LoVo (cell line): ENCODE measurements at places on chromosomes 12 and 14.

DNA sequence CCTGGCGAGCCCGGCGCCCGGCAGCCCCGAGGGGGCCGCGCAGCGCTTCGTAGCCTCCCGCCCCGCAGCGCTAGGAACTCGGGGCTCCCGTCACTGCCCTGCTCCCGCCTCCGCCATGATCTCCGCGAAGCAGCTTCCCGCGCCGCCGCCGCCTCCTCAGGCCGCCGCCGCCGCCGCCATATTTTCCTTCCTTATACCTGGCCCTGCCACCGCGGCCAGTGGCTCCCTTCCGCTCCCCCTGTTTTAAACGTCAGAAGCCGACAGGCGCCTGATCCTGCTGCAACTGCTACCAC lies 286 bp downstream of the PPP4R3A start:
- DNase-seq = no peak

DNA sequence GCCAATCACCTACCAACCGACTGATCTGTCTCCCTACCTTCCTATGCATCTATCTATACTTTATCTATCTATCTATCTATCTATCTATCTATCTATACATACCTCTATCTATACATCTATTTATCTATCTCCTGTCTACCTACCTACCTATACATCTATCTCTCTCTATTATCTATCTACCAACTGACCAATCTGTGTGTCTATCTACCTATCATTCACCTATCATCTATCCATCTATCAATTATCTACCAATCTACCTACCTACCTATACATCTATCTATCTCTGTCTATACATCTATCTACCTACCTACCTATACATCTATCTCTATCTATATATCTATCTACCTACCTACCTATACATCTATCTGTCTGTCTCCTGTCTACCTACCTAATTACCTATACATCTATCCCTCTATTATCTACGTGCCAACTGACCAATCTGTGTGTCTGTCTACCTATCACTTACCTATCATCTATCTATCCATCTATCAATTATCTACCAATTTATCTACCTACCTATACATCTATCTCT lies 3.5 kb downstream of the DNAH10 start:
- no peak for DNase-seq

GRCh38 chr12:2794191-2794735 lies 507 bp upstream of the FKBP4 start:
- no peak for DNase-seq

- DNase-seq = no peak
Observed at GRCh38 chr14:56057071-56057741, 61.0 kb upstream of the PELI2 start.

DNA sequence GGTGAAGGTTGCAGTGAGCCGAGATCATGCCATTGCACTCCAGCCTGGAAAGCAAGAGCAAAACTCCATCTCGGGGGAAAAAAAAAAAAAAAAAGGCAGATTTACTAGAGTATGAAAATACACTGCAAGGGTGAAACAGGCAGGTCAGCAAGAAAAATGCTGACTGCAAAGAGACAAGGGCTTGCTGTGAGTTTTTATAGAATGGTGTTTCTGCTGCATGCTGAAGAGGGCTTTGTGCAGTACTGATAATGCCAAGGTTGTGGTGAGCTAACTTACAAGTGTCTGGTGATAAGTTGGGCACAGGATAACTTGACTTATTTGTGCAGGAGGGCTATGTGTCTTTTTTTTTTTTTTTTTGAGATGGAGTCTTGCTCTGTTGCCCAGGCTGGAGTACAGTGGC lies 25.9 kb upstream of the SRP54 start:
- no peak for DNase-seq

DNA sequence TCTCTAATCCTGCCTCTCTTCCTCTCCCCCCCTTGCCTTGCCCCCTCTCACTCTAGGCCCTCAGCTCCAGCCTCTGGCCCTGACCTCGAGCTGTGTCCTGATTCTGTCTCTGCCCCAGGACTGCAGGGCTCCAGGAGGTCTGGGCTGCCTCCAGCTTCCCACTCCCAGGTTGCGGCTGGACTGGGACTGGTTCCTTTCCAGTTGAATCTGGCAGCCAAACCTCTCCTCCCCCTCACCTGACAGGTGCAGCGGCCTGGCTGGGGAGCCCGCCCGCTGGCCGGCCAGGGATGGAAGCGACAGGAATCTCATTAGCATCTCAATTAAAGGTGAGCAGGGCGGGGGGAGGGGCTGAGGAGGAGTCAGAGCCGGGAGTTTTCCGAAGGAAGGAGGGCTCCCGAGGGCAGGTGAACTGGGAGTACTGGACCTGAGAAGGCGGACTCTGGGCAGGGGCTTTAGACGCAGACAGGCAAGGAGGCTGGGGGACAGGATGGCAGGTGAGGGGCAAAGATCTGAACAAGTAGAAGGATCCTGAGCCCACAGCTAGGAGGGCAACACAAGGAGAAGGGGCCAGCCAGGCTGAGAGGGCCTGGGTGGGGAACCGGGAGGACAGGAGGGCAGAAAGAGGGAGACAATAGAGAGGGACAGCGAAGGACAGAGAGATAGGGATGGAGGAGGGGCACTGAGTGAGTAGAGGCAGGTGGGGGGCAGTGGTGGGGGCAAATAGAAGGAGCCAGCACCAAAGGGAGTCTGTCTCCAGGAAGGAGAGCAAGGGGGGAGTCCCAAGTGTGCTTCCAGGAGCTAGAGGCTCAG lies at the start of gene SCNN1A:
Gene SCNN1A, minus strand, starts transcription at position 295 of the 810 bp plus-strand sequence. CDS start 780 bp downstream, outside the sequence.
- no peak for DNase-seq

DNA sequence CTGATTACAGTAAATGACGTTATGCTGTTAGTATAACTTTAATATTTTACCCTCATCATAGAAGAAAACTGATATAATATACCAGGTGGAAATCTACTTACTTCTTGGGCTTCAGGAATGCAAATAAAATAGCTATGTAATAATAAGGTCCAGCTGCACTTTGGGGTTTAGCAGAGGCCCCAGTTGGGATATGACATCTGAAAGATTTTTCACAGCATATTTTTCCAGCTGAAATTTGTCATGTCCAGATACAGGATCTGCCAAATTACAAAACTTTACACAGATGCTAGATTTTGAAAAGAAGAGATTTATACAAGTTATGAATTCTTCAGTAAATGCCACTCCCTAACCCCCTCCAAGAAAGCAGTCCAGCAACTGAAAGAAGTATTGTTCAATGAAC lies 29.2 kb upstream of the DCN start:
- DNase-seq = no peak

GRCh38 chr12:49231878-49232655 lies 32.8 kb upstream of the TUBA1C start:
- DNase-seq = no peak

GRCh38 chr14:104262515-104263514 lies 124.4 kb downstream of the KIF26A start:
- no peak for DNase-seq

GRCh38 chr12:88726806-88727720 lies 146.8 kb upstream of the KITLG start:
- DNase-seq = no peak

GRCh38 chr14:68808696-68809480 lies 16.0 kb upstream of the ZFP36L1 start:
- no peak for DNase-seq

GRCh38 chr12:114340231-114340630 lies 65.7 kb downstream of the TBX5 start:
- DNase-seq = no peak

- peak; percentile 75 for DNase-seq
Observed at GRCh38 chr12:106223485-106224354, 24.1 kb downstream of the CKAP4 start.

- DNase-seq = no peak
Observed at GRCh38 chr14:81385419-81385818, 14.7 kb downstream of the STON2 start.

DNA sequence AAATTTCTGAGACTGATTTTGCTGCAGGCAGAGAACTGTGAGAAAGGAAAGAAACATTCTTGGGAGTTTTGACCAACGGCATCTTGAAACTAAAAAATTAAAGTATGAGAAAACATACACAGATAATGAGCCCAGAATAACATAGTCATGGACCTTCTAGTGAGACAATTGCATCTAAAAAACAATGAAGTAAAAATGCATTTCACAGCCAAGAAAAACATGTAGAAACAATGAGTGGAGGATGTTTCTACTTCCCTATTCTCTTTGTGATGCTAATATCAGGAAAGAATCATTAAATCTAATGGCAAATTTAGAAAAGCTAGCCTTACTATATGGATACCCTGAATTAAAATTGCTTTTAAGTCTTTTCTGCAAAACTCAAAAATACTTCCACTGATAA lies 12.2 kb upstream of the PLEKHG7 start:
- no peak for DNase-seq

DNA sequence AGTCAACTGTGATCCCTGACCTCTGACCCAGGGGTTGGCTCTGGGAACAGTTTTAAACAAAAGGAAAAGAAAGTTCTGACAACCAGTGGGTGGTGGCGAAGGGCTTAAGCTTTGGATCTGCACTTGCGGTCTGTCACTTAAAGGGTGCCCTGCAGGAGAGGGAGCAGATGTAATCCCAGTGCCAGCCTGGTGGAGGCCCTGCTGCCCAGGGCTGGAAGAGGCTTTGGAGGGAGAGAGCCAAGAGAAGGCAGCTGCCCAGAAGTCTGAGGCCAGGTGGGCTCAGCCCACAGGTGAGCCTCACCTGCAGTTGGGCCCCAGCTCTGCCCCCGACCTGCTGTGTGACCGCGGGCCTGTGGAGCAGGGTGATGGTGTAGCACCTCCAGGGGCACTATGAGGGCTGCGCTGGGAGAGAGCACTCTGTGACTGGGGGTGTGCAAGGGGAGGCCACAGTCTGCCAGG lies 19.1 kb downstream of the SH2B3 start:
- no peak for DNase-seq

DNA sequence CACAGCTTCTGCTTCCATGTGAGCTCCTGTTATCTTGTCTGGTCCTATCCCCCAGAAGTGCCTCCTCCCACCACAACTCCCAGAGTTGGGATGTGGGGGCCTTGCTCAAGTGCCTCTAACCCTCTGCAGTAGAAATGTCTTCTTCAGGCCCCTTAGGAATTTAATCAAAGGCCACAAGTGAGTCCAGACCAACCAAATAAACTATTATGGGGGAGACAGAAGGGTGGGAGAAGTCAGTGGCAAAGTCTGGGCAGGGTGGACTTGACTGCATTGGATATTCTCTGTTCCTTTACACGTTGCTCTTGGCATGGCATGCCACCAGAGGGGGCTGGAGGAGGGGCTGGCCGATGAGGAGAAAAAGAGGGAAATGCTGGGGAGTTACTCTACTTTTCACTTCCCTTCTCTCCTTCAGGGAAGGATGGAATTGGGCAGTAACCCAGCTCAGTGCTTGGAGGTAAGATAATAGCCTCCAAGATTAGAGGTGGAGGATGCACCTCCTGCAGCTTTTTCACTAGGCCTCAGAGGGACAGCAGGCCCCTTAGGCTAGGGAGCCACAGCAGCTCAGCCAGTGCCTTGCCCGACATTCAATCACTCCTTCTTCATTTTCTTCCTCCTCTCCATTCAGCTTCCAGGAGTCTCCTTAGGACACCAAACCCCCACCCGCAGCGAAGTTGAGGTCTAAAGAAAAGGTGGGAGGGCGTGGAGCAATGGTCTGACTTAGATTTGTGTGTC lies 1.2 kb upstream of the AP1G2 start:
- DNase-seq = peak; percentile 22

DNA sequence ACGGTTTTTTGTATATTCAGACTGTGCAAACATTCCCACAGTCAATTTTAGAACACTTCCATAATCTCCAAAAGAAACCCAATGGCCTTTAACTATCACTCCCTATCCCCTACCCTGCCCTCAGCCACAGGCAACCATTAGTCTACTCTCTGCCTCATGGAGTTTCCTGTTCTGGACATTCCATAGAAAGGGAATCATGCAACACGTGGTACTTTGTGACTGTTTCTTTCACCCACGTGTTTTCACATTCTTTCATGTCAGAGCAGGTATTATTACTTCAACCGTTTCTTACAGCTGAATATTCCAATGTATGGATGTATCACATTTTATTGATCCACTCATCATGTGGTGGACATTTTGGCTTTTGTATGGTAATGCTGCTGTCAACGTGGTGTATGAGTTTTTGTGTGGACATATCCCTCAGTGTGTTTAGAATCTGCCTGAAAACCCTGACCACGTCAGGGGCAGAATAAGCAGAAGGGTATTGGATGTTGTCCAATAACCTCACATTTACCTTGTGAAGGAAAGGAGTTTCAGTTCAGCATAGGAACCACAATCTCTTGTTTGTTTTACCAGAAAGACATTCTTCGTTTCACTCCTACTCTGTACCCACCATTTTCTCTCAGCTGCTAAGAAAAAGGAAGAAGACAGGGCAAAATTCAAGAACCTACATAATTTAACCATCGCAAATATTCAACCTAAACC lies 107.5 kb upstream of the DYRK2 start:
- DNase-seq = no peak

DNA sequence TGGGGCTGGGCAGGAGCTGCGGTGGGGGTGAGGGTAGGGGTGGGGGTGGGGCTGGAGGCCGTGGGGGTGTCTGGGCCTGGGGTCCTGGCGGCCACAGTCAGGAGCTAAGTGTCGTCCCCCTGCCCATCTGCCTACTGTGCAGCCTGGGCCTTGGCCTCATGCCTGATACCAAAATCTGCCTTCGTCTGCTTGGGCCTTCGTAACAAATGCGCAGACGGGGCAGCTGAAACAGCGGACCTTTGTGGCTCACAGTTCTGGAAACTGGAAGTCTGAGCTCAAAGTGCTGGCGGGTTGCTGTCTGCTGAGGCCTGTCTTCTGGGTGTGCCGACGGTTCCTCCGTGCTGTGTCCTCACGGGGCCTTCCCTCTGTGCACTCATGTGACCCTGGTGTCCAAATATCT lies 61.7 kb downstream of the KIF26A start:
- DNase-seq = no peak

- DNase-seq = no peak
Observed at GRCh38 chr14:89572596-89573398, 155.8 kb upstream of the FOXN3 start.

- no peak for DNase-seq
Observed at GRCh38 chr14:49418789-49419188, 167.4 kb downstream of the RPS29 start.

DNA sequence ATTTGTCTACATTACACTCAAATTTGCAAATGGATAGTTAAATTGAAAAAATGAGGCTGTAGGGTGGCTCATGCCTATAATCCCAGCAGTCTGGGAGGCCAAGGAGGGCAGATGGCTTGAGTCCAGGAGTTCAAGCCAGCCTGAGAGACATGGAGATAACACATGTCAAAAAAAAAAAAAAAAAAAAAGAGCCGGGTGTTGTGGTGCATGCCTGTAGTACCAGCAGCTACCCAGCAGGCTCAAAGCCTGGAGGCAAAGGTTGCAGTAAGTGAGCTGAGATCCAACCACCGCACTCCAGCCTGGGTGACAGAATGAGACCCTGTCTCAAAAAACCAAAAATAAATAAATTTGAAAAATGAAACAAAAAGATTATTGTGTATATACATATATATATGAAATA lies 119.9 kb upstream of the MGAT4C start:
- no peak for DNase-seq

- DNase-seq = no peak
Observed at GRCh38 chr14:64663174-64663573, 41.0 kb upstream of the PLEKHG3 start.

DNA sequence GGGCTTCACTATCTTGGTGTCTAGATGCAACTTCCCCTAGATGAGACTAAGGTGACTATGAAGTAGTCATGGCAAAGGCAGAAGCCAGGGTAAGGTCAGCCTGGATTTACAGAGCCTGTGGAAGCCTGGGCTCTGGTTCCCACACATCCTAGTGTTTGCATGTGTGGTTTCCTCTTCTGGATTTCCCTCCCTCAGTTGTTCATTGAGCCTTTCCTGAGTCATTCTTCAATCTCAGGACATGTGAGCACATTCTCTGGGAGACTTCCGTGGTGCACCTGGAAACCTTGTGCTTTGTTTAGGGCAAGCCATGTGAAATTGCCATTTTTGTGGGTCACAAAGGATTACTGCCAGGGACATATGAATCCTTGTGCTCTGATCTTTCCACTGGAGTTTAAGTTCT lies 236.6 kb downstream of the C12orf75 start:
- DNase-seq = no peak

- DNase-seq = no peak
Observed at GRCh38 chr12:32110417-32110816, 3.8 kb downstream of the BICD1 start.
